ENCODE measurements at places on chromosomes 6 and 20. TPM values are rescaled to one million over a fixed set of nuclear protein-coding genes. Genes with fewer than 3 reads are reported as not detected.
A peak's percentile ranks its signal among the peaks of the same experiment; 100 is the strongest.

DNA sequence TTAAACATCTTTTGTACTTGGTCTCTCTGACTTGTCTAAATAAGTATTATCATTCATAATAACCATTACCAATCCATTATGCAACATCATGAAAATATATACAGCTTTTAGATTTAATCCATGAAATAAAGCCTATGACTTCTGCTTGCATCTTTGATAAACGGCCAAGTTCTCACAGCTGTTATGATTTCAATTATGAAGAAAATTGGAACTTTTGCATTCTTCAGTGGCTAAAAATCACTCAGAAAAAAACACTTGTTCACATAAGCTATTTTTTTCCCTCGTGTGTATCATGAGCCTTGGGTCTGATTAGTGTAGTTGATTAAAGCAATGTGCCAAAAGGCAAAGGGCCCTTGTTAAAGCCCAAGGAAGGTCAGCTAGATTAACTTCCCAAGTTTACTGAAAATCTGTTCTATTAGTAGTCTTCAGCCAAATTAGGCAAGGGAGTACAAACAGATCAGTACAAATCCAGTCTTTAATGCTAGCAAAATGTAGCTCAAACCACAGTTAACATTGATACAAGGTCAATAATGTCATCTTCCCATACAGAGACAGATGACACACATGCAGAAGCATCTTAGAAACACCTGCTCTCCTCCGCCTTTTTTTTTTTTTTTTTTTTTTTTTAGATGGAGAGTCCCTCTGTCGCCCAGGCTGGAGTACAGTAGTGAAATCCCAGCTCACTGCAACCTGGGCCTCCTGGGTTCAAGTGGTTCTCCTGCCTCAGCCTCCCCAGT is 69.9 kb downstream of the SGK1 start:
- no peak overlapping the region for H3K27ac ChIP-seq
- DNase-seq, result no peak
- no peaks in the 10 kb centered on the region for H3K36me3 ChIP-seq
- H3K27me3 ChIP-seq, result no peaks in the 10 kb centered on the region

DNA sequence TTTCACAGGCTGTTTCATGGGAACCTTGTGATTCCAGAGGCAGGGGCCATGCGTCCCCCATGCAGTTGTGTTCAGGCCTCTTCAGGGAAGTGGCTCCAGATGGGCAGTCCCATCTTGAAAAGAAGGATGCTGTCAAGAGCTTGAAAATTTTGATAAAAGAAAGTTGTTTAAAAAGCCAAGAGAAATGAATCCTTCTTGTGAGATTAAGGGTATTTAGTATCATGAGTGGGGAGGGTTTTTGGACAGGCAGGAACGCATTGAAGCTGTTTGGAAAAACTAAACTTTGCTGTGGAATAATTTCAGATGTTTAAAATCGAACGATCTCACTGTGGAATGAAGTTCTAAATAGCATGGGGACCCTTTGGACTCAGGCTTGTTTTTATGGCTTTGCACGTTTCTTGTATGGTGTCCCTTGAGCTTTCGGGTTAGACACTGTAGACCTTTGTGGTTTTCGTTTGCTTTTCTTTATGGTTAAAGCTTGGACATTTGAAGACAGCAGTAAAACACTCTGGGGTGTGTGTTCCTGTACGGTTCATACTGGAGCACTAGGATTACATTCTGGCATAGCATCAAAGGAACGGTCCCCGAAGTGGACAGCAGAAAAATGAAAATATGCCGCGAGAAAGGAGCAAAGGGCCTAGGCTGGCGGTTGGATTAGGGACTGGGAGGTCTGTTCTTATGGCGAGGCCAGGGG is 18.2 kb downstream of the KIF25 start:
- no peaks in the 10 kb centered on the region for H3K36me3 ChIP-seq
- H3K27ac ChIP-seq, result no peak overlapping the region
- no peak for DNase-seq
- no peaks in the 10 kb centered on the region for H3K4me1 ChIP-seq

- DNase-seq, result no peak
- H3K27me3 ChIP-seq, result no peaks in the 10 kb centered on the region
- H3K36me3 ChIP-seq, result no peaks in the 10 kb centered on the region
- H3K4me1 ChIP-seq, result no peaks in the 10 kb centered on the region
- H3K27ac ChIP-seq, result no peak overlapping the region
- no peak overlapping the region for H3K4me3 ChIP-seq
These were observed 69.9 kb upstream of the HDAC2 start for GRCh38 chr6:114040871-114041270.

DNA sequence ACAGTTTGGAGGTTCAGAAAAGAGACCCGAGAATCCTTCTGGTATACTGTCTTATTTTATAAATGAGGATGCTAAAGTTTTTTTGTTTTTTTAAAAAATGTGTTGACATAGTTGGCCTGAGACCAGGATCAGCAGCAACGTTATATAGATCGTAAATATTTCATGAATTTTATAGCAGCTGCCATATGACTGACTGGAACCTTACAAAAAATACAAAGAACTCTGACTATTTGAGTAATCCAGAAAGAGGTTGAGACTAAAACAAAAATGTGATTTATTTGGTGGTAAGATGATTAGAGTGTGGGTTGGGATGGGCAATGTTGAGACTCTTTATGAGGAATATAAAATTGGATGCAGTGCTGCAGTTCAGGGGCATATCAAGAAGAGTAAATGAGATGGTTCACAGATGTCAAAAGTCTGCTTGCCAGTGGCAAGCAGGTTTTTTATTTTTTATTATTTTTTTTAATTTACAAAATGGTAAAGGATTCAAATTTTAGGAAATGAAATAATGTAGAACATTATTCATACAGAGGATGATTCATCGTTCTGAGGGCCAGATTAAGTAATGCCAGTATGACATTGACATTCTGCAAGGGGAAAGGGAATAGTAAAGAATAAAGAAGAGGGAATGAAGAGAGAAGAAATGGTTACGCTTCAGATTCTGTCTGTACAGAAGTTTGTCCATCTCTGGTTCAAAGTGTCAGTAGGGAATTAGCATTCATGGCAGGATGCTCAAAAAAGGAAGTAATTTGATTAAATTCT is 58.5 kb downstream of the SCAF8 start:
- no peaks in the 10 kb centered on the region for H3K27me3 ChIP-seq
- H3K36me3 ChIP-seq, result no peaks in the 10 kb centered on the region
- no peak overlapping the region for H3K27ac ChIP-seq
- DNase-seq, result no peak

- peak; percentile 36 for DNase-seq
- no peaks in the 10 kb centered on the region for H3K4me1 ChIP-seq
- H3K36me3 ChIP-seq, result no peaks in the 10 kb centered on the region
- H3K4me3 ChIP-seq, result no peak overlapping the region
- H3K27me3 ChIP-seq, result peaks cover 41% of the 10 kb centered on the region
These were observed 17.8 kb upstream of the MYT1 start for GRCh38 chr20:64146301-64146935.

GRCh38 chr20:61321481-61321880 is 69.4 kb downstream of the CDH4 start:
- DNase-seq, result peak; percentile 24
- H3K27ac ChIP-seq, result no peak overlapping the region
- no peaks in the 10 kb centered on the region for H3K36me3 ChIP-seq

DNA sequence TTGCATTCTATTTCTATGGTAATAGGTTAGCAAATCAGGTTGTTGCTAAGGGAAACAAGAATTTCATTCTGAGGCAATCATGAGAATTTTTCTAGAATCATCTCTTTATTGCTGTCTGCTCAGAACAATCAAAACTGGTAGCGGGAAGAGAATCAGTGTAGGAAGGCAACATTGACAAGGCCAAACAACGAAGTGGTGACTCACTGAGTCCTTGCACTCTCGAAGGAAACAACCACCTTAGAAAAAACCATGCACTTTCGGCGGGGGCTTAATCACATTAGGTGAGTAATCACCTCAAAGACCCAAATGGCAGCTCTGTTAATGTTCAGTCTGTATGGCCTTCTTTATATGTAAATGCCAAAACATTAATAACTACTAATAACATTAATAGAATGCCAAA is 78.8 kb upstream of the MAP7 start:
- H3K4me1 ChIP-seq, result no peaks in the 10 kb centered on the region
- no peak overlapping the region for H3K4me3 ChIP-seq
- H3K36me3 ChIP-seq, result no peaks in the 10 kb centered on the region

- H3K36me3 ChIP-seq, result peaks cover 18% of the 10 kb centered on the region
- no peaks in the 10 kb centered on the region for H3K27me3 ChIP-seq
- peaks cover 93% of the 10 kb centered on the region for H3K4me1 ChIP-seq
- no peak overlapping the region for H3K4me3 ChIP-seq
- no peak for DNase-seq
These were observed 15.3 kb downstream of the FOXO3 start for GRCh38 chr6:108575905-108576494.

DNA sequence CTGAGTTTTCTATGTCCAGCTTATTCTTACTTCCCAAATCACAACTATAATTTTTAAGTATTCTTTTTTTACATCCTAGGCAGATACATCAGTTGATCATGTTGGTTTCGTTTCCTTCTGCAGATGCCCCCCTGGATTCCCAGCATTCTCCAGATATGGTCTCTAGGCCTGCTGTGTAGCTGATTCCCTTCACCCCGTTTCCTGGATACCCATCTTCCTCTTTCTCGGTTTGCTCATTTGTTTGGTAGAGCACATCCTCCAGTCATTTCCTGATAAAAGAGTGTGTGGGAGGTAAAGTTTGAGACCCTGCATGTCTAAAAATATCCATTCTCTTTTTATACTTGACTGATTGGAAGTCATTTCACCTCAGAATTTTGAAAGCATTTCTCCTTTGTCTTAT is 66.4 kb downstream of the ANKS1A start:
- peaks cover 62% of the 10 kb centered on the region for H3K4me1 ChIP-seq
- H3K27ac ChIP-seq, result peak overlapping the region; percentile 56
- H3K4me3 ChIP-seq, result no peak overlapping the region
- no peak for DNase-seq
- no peaks in the 10 kb centered on the region for H3K36me3 ChIP-seq

GRCh38 chr20:63588641-63589041 is 14.6 kb upstream of the HELZ2 start:
- no peaks in the 10 kb centered on the region for H3K27me3 ChIP-seq
- H3K27ac ChIP-seq, result no peak overlapping the region
- DNase-seq, result no peak

DNA sequence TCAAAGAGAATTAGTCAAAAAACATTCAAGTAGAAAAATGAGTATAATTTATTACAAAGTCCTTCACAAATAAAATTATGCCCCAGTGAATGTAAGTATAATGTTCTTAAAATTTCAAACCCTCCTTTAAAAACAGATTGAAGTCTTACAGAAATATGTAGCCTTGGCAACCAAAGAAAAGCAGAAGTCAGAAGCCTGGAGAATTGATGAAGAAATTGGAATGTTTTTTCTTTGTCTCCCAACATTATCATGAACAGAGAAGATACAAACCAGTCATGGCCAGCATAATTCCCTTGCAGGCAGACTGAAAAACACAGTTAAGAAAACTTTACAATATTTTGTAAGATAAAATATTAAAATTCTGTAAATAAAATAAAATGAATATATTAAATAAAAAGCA is 221.9 kb downstream of the TBC1D32 start:
- no peak for DNase-seq
- no peaks in the 10 kb centered on the region for H3K4me1 ChIP-seq
- no peak overlapping the region for H3K4me3 ChIP-seq
- no peaks in the 10 kb centered on the region for H3K27me3 ChIP-seq
- H3K36me3 ChIP-seq, result no peaks in the 10 kb centered on the region

- no peaks in the 10 kb centered on the region for H3K4me1 ChIP-seq
- H3K36me3 ChIP-seq, result peaks cover 14% of the 10 kb centered on the region
- no peak for DNase-seq
- no peaks in the 10 kb centered on the region for H3K27me3 ChIP-seq
- H3K4me3 ChIP-seq, result no peak overlapping the region
- no peak overlapping the region for H3K27ac ChIP-seq
These were observed 30.9 kb upstream of the ASXL1 start for GRCh38 chr20:32327087-32327681.

GRCh38 chr6:168145747-168146596 is 67.0 kb upstream of the FRMD1 start:
- no peaks in the 10 kb centered on the region for H3K4me1 ChIP-seq
- DNase-seq, result peak; percentile 32
- H3K4me3 ChIP-seq, result no peak overlapping the region

- H3K36me3 ChIP-seq, result no peaks in the 10 kb centered on the region
- H3K27ac ChIP-seq, result no peak overlapping the region
- no peaks in the 10 kb centered on the region for H3K4me1 ChIP-seq
- no peaks in the 10 kb centered on the region for H3K27me3 ChIP-seq
- H3K4me3 ChIP-seq, result no peak overlapping the region
- no peak for DNase-seq
These were observed 795.9 kb downstream of the EPHA7 start for GRCh38 chr6:92623431-92623830.

DNA sequence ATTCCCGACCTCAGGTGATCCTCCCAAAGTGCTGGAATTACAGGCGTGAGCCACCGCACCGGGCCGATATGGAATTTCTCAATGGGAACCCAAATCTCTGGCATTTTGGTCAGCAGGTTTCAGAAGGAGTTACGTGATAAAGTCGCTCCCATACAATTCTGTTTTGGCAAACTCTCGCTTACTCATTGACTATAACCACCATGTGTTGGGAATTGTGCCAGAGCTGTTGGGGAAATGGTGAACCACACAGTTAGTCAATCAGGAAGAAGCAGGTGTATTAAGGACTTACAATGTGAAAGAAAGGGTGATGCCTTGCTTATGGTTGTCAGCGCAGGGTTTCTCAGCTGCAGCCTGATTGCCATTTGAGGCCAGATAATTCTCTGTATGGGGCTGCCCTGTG is 410.5 kb downstream of the QKI start:
- H3K4me1 ChIP-seq, result no peaks in the 10 kb centered on the region
- no peaks in the 10 kb centered on the region for H3K27me3 ChIP-seq
- no peaks in the 10 kb centered on the region for H3K36me3 ChIP-seq
- no peak overlapping the region for H3K4me3 ChIP-seq
- no peak overlapping the region for H3K27ac ChIP-seq
- DNase-seq, result no peak

GRCh38 chr20:820323-820953 is 13.1 kb upstream of the FAM110A start:
- H3K27ac ChIP-seq, result no peak overlapping the region
- no peak overlapping the region for H3K4me3 ChIP-seq
- no peak for DNase-seq
- H3K27me3 ChIP-seq, result no peaks in the 10 kb centered on the region
- no peaks in the 10 kb centered on the region for H3K36me3 ChIP-seq

- H3K4me1 ChIP-seq, result no peaks in the 10 kb centered on the region
- H3K27ac ChIP-seq, result no peak overlapping the region
- H3K36me3 ChIP-seq, result no peaks in the 10 kb centered on the region
- DNase-seq, result peak; percentile 51
- H3K27me3 ChIP-seq, result no peaks in the 10 kb centered on the region
- no peak overlapping the region for H3K4me3 ChIP-seq
These were observed 28.2 kb downstream of the PDRG1 start for GRCh38 chr20:31923388-31924331.

NEURL2 gene
- 18.9 TPM for total RNA-seq

RALGAPB gene
- 33.4 TPM for total RNA-seq

OPRM1 gene
- total RNA-seq, result 3.3 TPM

ACTL10 gene
- total RNA-seq, result 0.54 TPM

TJAP1 gene
- 23.3 TPM for total RNA-seq

SHLD1 gene
- 6.1 TPM for total RNA-seq

ILRUN gene
- 77.8 TPM for total RNA-seq

IRF4 gene
- total RNA-seq, result 0.36 TPM

BEND6 gene
- 1.1 TPM for total RNA-seq
